ENCODE measurements at places on chromosomes 7 and 10.
A peak's percentile ranks its signal among the peaks of the same experiment; 100 is the strongest.

DNA sequence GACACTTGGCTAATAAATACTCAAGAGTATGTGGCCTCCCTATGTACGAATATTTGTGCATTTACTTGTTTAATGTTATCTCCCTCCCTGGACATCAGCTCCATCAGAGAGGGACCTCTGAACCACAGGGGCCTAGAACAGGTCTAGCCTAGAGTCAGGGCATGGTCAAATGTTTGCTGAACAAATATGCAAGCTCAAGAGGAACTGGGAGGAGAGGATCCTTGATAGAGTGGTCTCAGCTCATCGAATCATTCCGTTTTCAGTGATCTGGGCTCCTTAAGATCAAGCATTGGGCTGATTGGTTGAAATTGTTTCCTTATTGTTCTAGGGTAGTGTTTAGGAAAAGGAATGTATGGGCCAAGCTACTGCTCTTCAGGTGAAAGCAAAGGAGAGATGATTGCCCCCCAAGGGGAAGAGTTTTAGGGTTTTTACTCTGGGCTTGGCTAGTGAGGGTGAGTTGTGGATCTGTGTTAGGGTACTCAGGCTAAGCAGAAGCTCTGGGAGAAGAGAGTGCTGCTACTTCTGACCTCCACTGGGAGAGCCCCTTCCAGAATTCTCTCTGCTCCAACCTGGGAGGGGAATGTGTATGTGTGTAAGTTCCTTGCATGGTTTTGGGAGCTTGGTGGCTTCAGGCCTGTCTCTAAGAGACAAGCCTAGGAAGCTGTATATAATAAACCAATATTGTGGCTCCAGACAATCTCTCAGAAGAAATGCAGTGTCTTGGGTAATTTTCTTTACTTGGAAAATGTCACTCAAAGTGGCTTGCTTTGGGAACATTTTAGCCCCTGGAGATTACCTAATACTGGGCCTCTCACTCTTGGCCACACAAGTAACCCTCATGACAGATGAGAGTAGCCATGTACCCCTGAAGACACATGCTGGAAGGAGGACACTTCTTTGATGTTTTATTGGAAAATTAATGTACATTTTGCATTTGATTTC, 110.0 kb downstream of the EMX2 start:
- no peak for DNase-seq

DNA sequence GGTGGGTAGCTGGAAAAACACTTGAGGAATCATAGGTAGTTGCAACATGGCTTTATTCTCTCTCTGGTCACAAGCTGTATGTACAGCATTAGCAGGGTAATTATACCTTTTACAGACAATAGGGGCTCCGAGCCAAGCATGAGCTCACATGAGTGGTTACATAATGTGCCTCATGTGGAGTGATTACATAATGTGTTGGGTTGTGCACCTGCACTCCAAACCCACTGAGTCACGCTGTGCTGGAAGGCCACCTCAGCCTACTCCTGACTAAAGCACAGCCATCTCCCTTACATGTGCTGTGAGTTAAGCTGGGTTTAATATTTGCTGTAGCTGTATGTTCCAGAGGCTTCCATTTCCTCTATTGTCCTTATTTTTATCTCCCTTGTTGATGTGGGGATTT, 348.7 kb upstream of the SEMA3C start:
- no peak for DNase-seq

GRCh38 chr7:111150709-111151108, 59.8 kb downstream of the LRRN3 start:
- no peak for DNase-seq

DNA sequence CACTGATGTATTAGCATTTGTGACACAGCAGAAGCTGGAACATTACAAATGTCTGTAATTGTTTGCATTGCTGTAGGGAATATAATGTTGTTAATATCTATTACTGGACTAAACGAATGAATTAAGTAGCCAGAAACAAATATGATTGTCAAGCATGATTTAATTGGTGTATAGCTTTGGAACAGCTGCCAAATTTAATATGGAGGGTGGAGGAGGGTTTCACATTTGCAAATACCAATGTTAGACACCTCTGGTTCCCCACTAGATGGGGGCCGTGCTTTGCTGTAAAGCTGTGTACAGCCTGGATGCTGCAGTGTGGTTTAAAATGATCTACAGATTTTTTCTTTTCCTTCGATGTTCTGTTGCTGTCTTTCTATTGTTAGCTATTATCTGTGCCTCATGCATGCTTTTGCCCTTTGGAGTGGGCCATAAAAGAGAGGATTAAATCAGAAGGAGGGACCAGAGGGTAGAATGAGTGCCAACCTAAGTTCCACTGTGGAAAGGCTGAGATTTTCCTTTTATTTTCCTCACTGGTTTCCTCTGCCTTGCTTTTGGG, 23.1 kb downstream of the DNAJB9 start:
- DNase-seq, result no peak

DNA sequence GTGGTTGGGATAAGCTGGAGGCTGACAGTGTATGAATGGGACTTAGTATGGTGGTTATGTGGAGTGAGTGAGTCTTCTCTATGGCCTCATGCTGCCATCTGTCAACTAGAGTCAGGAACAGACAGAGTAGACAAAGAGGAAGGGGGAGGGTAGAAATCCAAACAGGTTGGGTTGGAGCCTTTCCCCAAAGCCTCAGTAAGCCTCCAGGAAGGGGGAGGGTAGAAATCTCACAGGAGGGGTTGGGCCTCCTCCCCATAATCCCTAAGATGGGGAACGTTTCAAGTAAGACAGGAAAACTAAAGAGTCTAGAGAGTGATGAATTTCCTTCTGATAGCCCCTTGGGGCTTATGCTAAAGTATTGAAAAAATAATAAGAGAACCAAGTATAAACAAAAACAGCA, 2.0 kb upstream of the AKR1B15 start:
- no peak for DNase-seq

GRCh38 chr10:79562135-79562756, 2.0 kb upstream of the SFTPA2 start:
- peak; percentile 35 for DNase-seq

DNA sequence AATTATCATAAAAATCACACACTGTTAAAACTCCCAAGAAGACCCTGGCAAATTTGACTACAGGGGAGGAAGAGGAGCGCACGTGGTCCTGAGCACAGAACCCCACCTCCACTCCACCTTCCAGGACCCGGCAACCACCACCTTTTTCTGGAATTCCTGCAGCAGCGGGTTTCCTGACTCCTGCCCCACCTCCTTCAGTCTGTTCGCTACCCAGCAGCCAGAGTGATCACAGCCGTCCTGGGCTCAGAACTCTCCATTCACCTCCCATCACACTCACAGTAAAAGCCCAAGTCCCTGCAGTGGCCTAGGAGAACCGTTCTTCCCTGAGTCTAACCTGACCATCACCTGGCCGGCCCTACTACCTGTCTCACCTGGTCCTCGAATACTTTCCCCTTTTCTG, 107.4 kb upstream of the FAM204A start:
- no peak for DNase-seq

- peak; percentile 14 for DNase-seq
These were observed 239.7 kb downstream of the FANK1 start for GRCh38 chr10:126135941-126136595.
